ENCODE measurements at places on chromosomes 1 and 21. TPM values are rescaled to one million over a fixed set of nuclear protein-coding genes. Genes with fewer than 3 reads are reported as not detected.

Gene B3GALNT2
- total RNA-seq: 38.5 TPM

DNA sequence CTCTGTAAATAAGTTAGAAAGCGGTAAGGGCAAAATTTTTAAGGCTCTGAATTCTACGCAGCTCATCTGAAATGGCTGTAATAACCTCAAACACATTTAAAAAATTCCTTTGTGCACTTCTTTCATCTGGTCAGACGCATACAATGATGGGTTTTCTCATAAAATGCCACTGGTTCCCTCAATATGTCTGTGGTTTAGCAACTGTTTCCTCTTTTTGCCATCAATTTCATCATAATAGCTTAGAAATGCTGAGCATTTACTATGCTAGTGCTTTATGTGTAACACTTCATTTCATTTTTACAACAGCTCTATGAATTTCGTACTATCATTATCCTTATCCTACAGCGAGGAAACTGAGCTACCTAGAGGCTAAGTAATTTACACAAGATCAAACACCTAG, 35.3 kb upstream of the DMRTA2 start:
- H3K4me3 ChIP-seq: no peak overlapping the region
- H3K4me1 ChIP-seq: no peaks in the 10 kb centered on the region

Gene CD1E
- total RNA-seq: not detected

Gene RAB29
- total RNA-seq: 22.8 TPM

Gene ZNF691
- total RNA-seq: 8.3 TPM

Data from sigmoid colon (tissue), 7 donors.